NCI-H2081 (cell line): ENCODE measurements at places on chromosomes 2 and 18.

DNA sequence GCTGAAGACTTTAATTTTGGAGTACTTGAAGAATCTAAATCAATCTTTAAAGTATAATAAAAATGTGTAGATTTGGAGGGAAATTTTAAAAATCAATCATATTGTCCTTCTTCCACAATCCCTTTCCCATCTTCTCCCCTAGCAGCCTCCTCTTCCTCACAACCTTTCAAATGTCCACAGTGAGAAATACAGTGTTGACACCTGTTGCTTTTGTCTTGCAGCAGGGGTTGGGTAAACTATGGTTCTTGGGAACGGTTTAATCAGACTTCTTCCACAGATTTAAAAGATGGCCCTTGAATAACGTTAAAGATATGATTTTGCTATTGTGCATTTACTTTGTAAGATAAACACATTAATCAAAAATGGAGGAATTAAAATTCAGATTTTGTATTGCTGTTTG lies 113.8 kb upstream of the SLC1A4 start:
- DNase-seq = no peak

- DNase-seq = no peak
Observed at GRCh38 chr18:22559414-22560274, 141.9 kb upstream of the CTAGE1 start.

DNA sequence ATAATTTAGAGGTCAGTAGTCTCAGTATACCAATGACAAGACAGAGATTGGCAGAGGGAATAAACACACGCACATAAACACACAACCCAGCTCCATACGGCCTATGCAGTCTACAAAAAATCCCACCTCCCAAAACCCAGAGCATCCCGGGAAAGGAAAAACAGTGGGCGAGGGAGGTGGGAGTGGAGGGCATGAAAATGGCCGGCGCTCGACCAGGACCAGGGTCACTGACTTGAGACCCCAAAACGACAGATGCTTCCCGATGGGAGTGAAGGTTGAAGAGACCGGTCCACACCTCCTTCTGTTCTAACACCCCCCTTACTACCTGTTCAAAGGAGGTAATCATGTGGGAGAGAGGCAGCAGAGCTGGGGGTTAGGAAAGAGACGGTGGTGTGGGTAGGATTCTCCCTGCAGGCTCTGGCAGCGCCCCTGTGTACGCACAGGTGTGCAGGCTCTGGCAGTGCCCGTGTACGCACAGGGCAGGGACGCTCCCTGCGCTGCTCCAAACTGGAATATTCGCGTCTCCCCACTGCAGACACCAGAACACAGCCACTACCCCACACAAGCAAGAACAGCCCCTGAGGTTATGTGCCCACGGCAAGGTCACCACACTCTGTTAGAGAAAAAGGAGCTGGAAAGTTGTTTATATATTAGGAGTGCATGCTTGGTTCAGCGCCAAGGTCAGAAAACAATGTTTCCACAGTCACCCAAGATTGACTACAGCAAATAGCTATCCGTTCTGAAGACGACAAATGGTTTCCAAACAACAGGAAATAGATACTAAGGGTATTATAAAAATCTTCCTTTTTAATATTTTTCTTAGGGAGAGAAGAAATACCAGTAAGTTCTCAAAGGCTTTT lies 67.9 kb downstream of the EIPR1 start:
- peak; percentile 37 for DNase-seq

GRCh38 chr2:76197428-76197827 lies 486.7 kb upstream of the GCFC2 start:
- no peak for DNase-seq

GRCh38 chr18:57154191-57154830 lies 7.4 kb downstream of the BOD1L2 start:
- DNase-seq = no peak

- DNase-seq = no peak
Observed at GRCh38 chr2:202109737-202110184, 36.7 kb downstream of the KIAA2012 start.

GRCh38 chr2:208466151-208466919 lies 59.7 kb downstream of the PTH2R start:
- DNase-seq = peak; percentile 71

GRCh38 chr18:11567396-11567795 lies 42.0 kb upstream of the SLC35G4 start:
- no peak for DNase-seq

DNA sequence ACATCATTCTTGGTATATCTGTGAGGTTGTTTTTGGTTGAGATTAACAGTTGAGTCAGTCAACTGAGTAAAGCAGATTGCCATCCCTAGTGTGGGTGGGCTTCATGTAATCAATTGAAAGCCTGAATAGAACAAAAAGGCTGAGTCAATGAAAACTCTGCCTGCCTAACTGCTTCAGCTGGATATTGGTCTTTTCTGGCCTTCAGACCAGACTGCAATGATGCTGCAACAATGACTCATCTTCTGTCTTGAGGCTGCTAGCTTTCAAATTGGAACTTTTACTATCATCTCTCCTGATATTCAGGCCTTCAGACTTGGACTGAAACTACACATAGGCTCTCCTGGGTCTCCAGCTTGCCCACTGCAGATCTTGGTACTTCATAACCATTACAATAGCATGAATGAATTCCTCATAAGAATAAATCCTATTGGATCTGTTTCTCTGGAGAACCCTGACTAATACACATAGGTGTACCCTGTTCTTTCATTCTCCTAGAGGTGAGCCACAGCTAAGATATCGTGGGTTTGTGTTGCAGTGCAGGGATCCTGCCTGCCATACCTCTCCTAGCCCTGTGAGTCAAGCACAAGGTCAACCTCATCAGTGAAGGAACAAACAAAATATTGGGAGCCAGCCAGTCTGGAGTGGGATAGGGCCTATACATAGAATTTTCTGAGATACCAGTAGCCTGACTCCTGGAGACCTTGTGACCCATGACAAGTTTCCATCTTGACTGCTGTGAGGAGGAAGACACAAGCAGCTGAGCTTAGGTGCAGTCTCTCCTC lies 473.8 kb downstream of the DCC start:
- DNase-seq = no peak

DNA sequence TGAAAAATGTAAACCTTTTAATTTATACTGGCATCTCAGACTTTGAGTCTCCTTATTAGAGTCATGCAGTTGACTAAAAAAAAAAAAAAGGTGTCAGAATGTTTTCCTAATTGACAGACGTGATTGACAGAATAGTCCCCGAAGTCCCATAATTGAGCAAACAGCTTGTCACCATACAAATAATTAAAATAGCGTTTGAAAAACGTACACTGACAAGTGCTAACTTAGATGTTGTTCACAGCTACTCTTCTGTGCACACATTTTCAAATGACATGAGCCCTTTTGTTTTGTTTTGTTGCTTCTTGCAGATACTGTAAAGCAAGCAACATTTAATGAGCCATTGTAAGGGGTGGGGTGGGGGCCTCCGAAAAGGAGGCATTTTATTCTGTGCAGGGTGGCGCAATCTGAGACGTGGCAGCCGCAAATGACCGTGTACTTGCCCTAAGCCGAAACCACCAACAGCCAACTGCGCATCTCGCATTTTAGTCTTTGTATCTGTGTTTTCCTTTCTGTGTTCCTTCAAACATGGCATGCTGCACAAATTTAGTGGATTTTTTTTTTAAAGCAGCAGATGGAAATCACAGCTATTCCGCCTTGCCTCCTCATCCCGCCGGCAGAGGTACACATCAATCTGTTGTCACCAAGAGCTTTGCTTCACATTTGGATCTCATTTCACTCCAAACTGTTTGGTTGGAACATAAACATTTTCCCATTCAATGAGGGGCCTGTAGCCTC lies 52.4 kb downstream of the LPIN1 start:
- DNase-seq = no peak

DNA sequence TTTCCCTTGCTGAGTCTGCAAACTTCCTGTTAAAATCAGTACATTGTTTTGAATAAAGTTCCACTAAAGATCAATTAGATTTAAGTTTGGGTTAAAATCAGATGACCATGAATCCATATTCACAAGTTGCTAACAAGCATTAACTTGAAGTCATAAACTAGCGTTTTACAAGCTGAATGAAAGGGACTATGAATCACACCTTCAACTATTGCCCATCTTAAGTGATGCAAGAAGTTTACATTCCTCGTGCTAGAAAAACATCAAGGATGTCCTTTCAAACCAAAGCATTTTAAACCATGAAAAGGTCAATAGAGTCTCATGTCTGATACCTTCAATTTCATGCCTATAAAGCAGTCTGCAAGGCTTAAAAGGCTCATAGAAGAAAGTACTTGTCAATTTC lies 257.2 kb upstream of the SYT4 start:
- no peak for DNase-seq

DNA sequence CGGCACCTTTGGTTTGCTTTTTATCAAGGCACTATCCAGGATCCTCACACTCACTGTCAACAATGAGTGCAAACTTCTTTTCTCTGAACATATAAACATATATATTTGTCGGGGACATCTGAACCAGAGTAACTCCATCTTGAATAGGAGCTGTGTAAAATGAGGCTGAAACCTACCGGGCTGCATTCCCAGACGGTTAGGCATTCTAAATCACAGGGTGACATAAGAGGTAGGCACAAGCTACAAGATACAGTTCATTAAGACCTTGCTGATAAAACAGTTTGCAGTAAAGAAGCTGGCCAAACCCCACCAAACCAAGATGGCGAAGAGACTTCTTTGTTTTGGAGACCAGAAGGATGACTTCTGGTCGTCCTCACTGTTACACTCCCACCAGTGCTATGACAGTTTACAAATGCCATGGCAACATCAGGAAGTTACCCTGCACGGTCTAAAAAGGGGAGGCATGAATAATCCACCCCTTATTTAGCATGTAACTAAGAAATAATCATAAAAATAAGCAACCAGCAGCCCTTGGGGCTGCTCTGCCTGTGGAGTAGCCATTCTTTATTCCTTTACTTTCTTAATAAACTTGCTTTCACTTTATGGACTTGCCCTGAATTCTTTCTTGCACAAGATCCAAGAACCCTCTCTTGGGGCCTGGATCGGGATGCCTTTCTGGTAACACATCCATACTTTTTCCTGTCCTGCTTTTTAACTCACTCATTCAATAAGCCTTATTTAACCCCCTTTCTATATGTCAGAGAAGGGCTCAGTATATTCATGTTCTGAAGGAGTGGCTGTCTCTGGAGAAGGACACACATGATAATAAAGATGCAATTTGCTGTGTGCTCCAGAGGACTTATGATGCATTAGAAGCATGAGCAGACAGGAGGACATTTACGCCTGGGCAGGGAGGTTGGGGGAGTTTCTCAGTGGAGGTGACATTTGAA lies 65.4 kb downstream of the TACR1 start:
- no peak for DNase-seq

DNA sequence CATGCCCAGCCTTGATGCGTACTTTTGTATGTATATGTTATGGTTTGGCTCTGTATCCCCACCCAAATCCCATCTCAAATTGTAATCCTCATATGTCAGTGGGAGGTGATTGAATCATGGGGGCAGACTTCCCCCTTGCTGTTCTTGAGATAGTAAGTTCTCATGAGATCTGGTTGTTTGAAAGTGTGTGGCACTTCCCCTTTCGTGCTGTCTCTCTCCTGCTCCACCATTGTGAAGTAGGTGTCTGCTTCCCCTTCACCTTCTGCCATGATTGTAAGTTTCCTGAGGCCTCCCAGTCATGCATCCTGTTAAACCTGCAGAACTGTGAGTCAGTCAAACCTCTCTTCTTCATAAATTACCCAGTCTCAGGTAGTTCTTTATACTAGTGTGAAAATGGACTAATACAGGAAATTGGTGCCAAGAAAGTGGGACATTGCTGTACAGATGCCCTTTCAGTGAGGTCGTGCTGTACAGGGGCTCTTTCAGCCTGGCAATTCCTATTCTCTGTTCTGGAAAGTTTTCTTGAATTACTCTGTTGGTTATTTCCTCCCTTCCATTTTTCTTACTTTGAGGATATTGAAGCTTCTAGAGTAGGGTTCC lies 38.2 kb downstream of the KCMF1 start:
- DNase-seq = no peak
